ENCODE measurements at places on chromosomes 5 and 9.

- no peak for DNase-seq
Observed at GRCh38 chr5:19125956-19126713, 861.9 kb downstream of the CDH18 start.

- no peak for DNase-seq
Observed at GRCh38 chr5:8239198-8239597, 370.2 kb downstream of the MTRR start.

- no peak for DNase-seq
Observed at GRCh38 chr5:66963559-66963971, 233.0 kb downstream of the CD180 start.

GRCh38 chr5:148626081-148626613 is 28.2 kb downstream of the HTR4 start:
- DNase-seq = no peak

- DNase-seq = no peak
Observed at GRCh38 chr9:132538071-132538470, 44.3 kb upstream of the BARHL1 start.

GRCh38 chr9:24382566-24382965 is 163.1 kb downstream of the IZUMO3 start:
- no peak for DNase-seq

DNA sequence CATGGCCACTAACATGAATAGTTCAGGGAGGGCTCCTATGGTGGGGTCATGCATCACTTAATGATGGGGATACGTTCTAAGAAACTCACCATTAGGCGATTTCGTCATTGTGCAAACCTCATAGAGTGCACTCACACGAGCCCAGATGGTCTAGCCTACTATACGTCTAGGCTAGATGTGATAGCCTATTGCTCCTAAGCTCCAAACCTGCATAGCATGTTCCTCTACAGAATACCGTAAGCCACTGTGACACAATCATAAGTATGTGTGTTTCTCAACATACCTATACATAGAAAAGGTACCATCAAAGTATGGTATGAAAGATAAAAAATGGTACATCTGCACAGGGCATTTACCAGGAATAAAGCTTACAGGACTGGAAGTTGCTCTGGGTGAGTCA is 6.3 kb downstream of the SLIT3 start:
- no peak for DNase-seq

GRCh38 chr9:78663369-78663768 is 366.4 kb downstream of the PSAT1 start:
- no peak for DNase-seq

DNA sequence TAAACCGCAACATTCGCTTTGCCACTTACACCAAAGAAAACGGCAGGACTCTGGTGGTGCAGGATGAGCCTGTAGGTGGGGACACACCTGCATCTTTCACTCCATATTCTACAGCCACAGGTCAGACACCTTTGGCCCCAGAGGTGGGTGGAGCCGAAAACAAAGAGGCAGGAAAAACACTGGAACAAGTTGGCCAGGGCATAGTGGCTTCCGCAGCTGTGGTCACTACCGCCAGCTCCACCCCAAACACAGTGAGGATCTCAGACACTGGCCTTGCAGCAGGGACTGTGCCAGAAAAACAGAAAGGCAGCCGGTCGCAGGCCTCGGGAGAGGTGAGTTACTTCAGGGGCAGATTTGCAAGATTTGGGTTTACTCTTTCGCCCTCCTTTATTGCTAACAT is 33.8 kb downstream of the KDM3B start:
- no peak for DNase-seq

DNA sequence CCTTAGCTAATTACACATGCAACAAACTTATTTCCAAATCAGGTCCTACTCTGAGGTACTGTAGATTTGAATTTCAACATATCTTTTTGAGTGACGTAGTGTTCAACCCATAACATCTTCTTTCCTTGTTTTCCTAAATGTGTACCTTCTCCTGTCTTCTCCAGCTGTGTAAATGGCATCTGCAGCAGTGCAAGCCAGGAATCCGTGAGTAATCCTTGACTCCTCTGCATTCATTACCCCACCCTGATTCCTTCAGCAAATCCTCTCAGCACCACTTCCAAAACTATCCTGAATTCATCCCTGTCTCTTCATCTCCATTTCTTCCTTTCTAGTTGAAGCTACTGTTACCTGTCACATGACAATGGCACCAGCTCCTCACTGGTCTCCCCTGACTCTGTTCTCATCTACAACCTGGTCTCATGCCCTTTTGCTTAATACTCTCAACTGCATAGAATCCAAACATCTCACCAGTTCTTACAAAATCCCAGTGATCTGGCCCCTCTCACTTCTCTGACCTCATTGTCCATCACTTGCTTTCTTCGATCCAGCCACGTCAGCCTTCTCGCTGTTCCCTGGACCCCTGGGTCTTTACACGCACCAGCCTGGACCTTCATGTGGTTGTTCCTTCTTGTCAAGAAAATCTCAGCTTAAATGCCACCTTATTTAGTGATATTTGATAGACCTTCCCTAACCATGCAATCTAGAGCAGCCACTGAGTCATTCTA is 14.6 kb upstream of the TRAF1 start:
- no peak for DNase-seq

DNA sequence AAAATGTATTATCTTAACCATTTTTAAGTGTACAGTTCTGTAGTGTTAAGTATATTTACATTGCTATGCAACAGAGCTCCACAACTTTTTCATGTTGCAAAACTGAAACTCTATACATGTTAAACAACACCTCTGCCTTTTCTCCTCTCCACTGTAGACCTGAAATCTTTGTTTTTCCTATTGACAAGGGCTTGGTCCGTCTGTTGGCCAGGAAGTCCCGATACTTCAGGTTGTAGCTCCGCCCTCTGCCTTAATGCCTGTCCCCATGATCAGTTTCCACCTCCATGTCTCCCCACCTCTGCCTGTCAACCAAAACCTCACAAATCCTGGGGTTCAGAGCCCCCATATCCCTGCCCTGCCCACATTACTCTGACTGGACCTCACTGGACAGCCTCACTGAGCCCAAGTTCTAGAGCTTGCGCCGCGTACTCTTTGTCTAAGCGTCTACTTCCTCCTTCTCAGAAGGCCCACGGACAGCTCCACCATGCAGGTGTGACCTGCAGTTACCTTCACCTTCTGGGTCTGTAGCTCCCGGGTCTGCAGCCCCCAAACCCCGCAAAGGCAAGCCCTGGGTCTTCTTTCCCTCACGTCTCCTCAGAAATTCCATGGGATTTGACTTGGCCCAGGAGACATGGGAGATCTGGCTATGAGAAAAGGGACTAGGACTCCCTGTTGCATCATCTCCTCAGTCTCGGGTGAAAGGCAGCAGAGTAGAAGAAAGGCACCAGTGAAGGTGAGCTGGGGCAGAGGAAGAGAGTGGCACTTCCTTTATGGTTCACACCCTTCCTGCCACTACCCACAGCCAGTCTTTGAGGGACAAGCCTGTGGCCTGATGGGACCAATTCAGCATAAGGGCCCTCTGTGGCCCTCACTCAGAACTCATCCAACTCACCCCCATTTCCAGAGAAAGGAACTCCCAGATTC is 8.0 kb downstream of the GLIPR2 start:
- no peak for DNase-seq

DNA sequence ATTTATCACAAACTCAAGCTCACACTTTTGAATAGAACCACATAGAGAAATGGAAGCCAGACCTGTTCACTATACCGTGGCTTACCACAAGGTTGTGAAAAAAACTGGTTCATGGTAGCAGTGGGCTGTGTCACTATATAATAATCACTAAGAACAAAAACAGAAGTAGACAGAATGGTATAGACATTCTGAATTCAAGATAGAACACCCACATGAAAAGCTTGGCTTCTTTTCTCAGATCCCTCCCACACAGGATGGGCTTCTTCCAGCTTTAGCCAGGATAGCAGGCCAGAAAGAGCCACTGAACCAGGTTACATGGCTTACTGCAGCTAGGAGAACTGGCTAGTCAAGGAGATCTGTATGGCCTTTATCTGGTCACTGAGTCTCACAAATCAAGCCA is 6.1 kb upstream of the NRG2 start:
- DNase-seq = no peak

- DNase-seq = no peak
Observed at GRCh38 chr9:137762414-137763061, 115.0 kb upstream of the CACNA1B start.

- DNase-seq = no peak
Observed at GRCh38 chr5:78560000-78560855, 88.3 kb downstream of the LHFPL2 start.

- DNase-seq = no peak
Observed at GRCh38 chr5:79544131-79544530, 30.2 kb upstream of the HOMER1 start.

DNA sequence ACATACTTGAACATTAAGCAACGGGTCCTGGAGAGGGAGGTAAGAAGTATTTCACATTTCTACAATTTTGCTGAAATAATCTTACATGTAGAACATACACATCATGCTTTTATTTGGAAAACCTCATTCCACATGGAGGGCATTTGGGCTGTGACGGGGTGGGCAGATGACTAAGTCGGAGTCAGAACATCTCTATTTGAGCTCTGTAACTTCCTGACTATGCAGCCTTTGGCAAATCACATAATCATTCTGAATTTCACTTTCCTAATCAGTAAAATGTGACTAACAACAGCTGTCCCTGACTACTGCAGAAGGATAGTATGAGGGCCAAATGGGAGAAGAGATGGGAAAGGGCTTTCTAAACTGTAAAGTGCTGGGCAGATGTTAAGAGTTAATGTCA is 17.1 kb upstream of the IL6ST start:
- no peak for DNase-seq

DNA sequence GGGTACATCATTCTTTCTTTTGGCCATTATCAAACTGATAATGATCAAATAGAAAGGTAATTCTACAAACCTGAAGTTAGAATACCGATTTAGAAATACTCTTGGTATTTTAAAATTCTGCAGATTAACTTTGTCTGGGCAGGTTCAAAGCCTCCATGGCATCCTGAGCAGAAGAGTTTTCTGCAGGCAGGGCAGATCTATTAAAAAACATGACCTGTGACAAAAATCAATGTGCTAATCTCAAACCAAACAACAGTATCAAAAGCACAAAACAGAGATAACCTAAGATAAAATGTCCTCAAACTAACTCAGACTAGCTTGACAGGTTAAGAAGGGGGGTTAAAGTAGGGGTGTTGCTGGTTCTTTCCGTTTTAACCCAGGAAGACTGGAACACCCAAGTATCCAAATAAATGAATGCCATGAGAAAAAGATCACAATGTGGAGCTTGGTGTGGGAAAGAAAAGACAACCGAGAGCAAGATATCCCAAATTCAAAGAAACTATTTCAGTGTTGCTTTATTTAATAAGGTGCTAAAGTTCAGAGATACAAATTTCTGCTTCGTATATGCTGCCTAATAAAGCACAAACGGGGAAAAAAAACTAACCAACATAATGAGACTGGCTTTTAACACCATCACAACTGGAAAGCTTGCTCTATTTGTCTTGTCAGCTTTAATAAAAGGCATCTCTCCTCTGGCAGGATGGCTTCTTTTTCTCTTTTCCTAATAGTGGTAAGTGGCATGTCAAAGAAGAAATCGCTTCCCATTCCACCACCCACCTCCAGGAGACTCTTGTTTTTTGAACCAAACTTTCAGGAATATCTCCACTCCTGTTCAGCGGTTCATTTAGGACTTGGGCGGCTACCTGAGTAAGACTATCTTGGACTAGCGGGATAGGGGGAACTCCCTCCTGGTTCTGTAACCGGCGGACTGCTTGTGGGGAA is 2.3 kb downstream of the EFNA5 start:
- no peak for DNase-seq

DNA sequence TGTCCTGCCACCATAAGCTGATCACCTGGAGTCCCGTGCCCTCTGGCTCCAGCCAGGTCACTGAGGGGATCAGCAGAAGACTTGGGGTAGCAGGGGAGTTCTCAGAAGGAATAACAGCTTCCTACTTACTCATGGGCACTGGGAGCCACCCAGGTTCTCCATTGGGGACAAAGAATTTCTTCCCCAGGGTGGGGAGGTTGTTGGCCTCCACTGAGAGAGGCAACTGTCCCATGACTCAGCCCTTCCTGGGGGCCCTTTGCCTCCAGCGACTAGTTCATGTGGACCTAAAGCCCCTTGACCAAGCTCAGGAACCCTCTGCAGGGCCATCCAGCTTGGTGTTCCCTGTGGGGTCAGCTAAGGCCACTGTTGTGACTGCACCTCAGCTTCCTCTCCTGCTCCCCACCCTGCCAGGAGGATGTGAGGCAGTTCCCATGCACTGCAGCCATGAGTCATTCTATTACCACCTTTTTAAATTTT is 175.0 kb downstream of the AUH start:
- DNase-seq = no peak

DNA sequence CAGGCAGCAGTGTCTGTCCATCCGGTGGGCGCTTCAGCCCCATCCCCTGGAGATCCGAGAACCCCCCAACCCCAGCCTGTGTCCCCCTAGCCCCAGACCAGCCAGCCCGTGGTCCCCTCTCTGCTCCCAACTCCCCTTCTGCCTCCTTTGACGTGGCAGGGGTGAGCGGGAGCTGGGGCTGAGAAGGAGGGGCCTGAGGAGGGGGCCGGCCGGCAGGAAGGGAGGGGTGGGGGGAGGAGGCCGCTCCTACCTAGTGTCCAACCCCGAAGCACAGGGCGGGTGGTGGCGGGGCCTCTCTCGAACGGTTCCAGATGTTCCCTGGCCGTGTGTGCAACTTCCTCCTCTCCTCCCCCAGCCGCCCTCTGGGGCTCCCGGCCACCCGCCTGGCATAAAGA is 31.0 kb downstream of the GOLGA2 start:
- DNase-seq = no peak

DNA sequence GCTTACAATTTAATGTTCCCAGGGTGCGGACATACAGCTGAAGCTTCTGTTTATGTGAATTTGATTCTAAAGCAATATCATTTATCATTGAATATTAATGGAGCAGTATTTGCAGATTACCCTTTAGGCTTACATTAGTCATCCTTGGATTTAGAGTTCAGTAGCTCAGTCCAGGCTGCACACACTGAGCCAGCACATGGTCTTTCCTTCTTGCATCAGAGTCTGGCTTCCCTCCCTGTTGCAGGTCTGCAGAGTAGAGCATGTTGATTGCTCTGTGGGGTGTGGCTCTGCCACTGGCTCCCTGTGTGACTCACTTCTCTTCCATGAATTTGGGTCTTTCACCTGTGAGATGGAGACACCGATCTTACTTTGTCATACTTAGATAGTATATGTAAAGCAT is 36.8 kb downstream of the NSG2 start:
- no peak for DNase-seq

DNA sequence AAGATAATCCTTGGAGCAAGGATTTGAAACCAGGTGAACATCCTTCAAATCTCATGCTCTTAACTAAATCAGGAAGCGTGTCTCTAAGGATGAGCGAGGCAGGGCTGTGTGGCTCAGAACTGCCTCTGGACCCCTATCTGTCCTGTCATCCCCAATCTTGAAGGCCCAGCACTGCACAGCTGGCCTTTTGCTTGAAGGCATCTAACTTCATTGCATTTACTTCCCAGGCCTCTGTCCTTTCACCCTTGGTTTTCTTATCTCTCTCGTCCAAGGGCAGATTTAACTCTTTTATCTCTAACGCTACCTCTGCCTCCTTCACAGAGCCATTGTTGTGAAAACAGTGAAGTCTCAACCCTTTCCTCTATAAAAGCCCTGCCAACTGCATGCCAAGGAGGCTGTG is 83.8 kb downstream of the UGCG start:
- DNase-seq = no peak

GRCh38 chr9:121098567-121099198 is 23.9 kb downstream of the CNTRL start:
- no peak for DNase-seq

GRCh38 chr9:28970241-28970654 is 1397.0 kb upstream of the C9orf72 start:
- DNase-seq = no peak
